Kidney capillary endothelial cell (primary cell): ENCODE measurements at places on chromosomes 2 and 18.

GRCh38 chr2:54454548-54455130 is 1.5 kb upstream of the SPTBN1 start:
- DNase-seq, result no peak

- no peak for DNase-seq
Measured at GRCh38 chr2:8162552-8162951, 519.3 kb upstream of the ID2 start.

GRCh38 chr2:6627316-6627715 is 238.4 kb downstream of the CMPK2 start:
- no peak for DNase-seq

GRCh38 chr2:7704296-7704865 is 787.2 kb downstream of the RNF144A start:
- DNase-seq, result no peak

- no peak for DNase-seq
Measured at GRCh38 chr2:151106805-151107506, 154.7 kb downstream of the RBM43 start.

GRCh38 chr2:205815673-205816072 is 133.4 kb downstream of the NRP2 start:
- DNase-seq, result no peak

GRCh38 chr2:145043399-145043834 is 523.5 kb upstream of the ZEB2 start:
- no peak for DNase-seq

DNA sequence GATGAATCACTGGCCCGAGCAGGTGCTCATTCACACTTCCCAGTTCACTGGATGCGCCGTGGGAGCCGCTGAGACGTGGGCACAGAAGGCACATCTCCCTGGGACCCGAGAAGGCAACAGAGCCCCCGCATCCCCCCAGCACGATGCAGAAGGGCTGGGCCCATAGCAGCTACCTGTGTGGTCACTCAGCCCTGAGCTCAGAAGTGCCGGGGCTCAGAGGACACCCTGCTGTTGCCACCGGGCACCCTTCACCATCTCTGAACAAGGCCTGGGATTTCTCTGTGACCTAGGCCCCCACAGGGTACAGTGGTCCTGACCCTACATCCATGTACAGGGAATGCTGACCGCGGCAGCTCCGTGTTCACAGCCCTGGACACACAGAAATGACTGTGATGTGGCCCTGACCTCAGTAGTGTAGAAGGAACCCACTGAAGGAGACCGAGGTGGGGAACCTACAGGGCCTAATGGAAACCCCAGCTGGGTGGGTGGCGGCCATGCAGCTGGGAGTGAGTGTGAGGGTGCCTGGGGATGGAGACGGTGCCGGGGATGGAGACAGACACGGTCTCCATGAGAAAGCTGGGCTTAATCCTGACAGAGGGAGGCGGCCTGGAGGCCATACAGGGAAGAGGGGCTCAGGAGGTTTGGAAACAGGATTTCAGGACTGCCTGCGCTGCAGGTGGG is 111.9 kb upstream of the OTOS start:
- no peak for DNase-seq

DNA sequence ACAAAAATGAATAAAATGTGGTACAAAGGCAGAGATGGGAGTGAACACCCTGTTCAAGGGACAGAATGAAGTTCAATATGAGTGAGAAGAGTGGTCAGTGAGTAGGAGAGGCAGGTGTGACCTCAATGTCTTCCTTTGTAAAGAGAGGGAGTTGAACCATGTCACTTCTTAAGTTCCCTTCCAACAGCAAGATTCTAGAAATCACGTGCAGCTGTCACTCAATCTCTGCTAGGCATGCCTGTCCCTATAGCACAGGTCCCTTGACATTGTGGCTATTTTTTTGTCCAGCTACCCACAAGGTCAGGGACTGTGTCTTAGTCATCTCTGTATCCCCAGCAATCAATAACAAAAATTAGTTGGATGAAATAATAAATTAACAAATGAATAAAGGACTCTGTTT is 66.9 kb downstream of the VSNL1 start:
- no peak for DNase-seq

- no peak for DNase-seq
Measured at GRCh38 chr2:144152817-144153271, 367.1 kb downstream of the ZEB2 start.

GRCh38 chr18:35478520-35479435 is 19.0 kb downstream of the INO80C start:
- DNase-seq, result peak; percentile 55

- DNase-seq, result peak; percentile 65
Measured at GRCh38 chr2:19574778-19575260, 216.4 kb upstream of the OSR1 start.

- DNase-seq, result no peak
Measured at GRCh38 chr2:1132328-1132969, 181.8 kb downstream of the SNTG2 start.

- DNase-seq, result no peak
Measured at GRCh38 chr2:85994897-85995647, 106.3 kb upstream of the ST3GAL5 start.
